ENCODE measurements at places on chromosomes 2 and 18.

GRCh38 chr2:225662101-225662500 lies 262.6 kb downstream of the NYAP2 start:
- no peak for DNase-seq

GRCh38 chr2:172664766-172665165 lies 70.9 kb upstream of the RAPGEF4 start:
- no peak for DNase-seq

DNA sequence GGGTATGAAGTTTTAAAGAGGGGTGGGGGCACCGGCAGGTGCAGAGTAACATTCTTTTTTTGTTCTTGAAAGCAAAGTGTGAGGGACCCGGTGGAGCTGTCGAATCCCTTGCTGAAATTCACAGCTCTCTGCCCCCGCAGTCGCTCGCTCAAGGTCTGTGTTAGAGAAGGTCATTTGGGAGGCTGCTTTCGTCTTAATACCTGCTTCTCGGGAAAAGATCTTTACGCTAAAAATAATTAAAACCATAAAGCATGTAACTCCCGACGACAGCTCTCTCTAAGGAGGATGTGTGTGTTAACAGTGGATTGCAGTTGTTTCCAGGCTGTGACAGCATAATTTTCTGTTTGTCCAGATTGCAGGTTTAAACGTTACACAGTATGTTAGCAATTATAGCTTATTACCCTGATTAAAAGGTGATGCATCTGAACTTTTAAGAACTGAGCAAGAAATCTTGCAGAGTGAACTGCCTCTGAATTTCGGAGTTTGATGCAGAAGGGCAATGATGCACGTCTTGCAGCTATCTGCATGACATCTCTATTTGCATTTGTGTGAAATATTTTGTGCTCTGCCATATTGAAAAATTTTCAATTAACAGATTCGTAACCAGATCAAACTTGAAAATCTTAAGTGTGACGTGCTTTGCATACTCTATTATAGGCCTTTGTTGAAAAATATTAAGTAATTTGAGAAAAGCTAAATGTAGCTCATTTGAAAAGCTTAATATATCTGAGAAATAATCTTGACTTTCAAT lies 954 bp downstream of the RAPGEF4 start:
- no peak for DNase-seq

DNA sequence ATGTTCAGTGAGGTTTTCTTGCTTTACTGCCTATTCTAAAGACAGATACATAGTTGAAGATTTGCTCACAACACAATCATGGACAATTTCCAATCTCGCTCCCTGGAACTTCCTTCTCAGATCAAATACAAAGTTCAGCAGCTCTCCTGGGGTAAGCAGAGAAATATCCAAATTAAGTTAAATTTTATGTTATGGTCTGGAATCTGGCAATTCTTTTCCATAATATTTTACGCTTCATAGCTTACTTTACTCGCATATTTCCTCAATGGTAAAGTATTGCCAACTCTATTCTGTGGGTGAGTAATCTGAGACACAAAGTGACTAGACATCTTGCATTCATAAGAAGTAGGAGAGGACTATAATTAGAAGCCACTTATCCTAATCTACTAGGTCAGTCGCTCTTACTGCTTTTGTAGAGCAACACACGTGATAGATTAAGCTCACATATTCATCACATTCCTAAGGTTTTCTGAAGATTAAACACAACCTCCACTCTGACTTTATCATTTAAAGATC lies 529.4 kb downstream of the CCDC85A start:
- no peak for DNase-seq

GRCh38 chr2:14642499-14642898 lies 10.0 kb downstream of the LRATD1 start:
- DNase-seq: no peak

- no peak for DNase-seq
Observed at GRCh38 chr18:23281626-23282436, 146.5 kb downstream of the CABLES1 start.

GRCh38 chr2:113226462-113226861 lies 52.3 kb downstream of the PAX8 start:
- DNase-seq: no peak

DNA sequence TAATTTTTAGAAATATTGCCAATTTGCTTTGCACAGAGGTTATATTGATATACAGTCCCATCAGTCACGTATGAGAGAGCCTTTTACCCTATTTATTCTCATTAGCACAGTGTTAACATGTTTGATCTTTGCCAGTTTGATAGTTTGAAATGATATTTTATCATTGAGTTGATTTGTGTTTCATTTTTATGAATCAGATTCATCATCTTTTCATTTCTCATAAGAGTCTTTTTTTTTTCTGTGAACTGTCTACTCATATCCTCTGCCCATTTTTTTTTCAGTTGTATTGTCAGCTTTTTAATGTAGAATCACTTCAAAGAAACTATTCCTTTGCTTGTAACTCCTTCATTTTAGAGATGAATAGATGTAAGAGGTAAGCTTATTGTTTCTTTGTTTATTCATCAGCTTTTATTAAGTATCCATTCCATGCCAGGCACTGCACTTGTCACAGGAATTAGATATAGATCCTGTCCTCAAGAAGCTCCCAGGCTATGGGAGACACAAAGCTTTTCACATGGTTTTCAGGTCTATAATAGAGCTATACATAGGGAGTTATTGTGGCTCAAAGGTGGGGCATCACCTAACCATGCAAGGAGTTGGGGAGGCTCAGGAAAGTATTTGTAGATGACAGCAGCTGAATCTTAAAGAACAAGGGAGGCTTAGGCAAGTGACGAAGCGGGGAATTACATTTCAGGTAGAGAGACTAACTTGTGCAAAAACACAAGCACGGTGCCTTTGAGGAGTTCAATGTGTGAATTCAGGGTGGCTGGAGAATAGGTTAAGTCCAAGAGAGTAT lies 42.1 kb downstream of the CD28 start:
- DNase-seq: no peak

DNA sequence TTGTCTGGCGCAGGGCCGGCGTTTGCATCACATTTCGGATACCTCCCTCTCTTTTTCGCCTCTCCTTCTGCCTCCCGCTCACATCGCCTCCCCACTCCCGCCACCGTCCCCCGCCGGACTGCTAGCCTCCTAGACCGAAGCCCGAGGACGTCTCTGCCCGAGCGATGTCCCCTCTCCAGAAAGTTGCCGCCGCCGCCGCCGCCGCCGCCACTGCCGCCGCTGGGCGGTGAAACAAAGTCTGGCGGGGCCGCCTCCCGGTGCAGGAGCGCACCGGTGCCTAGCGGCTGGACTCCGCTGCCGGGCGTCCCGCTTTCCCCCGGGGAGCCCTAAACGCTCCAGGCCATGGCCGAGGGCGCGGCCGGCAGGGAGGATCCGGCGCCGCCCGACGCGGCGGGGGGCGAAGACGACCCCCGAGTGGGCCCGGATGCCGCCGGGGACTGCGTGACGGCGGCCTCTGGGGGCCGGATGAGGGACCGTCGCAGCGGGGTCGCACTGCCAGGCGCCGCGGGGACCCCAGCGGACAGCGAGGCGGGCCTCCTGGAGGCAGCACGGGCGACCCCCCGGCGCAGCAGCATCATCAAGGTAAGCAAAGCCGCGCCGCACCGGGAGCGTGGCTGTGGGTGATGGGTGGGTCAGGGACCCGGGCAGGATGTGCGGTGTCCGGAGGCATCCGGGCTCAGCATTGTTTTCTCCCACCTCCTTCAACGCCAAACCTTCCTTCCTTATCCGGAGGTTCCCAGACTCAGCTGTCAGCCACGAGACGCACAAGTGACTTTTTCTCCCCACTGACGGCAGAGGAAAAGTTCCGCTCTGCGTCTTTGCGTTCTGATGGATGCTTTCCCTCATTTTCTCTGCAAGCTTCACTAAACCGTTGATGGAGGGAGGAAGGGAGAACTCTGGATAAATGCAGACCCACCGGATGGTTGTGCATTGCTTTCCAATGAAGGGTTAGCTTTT lies 643 bp downstream of the PLCL1 start:
- peak; percentile 30 for DNase-seq

GRCh38 chr2:5022061-5022460 lies 670.1 kb upstream of the SOX11 start:
- DNase-seq: no peak

DNA sequence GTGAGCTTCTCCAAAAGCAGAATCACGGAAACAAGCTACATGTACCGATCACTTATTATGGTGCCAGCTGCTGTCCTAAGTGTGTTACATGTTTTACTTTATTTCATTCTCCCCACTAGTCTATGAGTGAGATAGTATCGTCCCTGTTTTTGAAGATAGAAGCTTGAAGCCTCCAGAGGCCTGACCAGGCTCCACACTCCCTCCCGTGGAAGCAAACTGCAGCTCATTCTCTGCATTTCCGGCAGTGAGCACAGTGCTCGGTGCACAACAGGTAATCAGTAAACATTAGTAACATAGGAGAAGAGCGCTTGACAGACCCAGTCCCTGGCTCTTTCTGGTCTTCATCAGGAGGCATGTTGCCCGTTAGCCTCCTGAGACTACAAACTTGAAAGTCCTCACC lies 72.9 kb downstream of the ZBTB7C start:
- no peak for DNase-seq
